ENCODE measurements at places on chromosomes 3 and 15. TPM values are rescaled to one million over a fixed set of nuclear protein-coding genes. Genes with fewer than 3 reads are reported as not detected.

The MKRN3 gene
- 7.8 TPM for total RNA-seq

The LDHAL6B gene
- 18.6 TPM for total RNA-seq

The PTH1R gene
- total RNA-seq: 8.4 TPM

The PIGZ gene
- 4.5 TPM for total RNA-seq

The FOXB1 gene
- 1.5 TPM for total RNA-seq

The GOLGA6L4 gene
- 11.8 TPM for total RNA-seq

DNA sequence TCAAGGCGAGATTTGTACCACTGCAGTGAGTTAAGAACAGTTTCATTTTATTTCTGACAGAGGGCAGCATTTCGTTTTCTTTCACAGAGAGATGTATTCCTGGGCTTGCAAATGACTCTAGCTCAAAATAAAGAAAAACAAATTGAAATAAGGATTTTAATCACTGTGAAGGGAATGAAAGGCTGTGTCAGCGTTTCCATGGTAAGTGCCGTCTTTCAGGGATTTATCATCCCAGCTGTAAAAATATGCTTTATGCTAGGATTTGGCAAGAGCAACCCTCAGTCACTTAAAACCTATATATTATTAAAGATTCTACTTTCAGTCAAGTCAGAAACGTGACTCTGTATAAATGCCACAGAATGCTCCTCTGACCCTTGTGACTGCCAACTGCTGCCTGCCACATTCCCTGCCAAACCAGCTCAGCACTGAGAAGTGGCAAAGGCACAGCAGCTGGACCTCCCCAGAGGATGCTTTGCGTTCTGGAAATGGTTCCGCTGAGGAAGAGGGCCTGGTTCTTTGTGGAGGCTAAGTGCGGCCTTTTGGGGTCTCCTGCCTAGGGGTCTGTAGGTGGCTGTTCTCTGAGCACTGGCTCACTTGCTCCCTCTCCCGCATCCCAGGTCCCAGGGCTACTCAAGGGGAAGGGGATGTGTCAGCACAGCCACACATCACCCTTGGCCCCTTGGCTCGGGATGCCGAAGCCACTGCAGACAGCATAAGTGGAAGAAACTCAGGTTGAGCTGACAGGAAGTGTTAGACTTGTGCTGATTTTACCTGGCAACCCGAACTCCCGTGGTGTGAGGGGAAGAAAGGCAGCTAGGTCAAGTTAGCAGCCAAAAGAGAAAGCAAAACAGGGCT, 56.6 kb upstream of the POMGNT2 start:
- DNase-seq: no peak

DNA sequence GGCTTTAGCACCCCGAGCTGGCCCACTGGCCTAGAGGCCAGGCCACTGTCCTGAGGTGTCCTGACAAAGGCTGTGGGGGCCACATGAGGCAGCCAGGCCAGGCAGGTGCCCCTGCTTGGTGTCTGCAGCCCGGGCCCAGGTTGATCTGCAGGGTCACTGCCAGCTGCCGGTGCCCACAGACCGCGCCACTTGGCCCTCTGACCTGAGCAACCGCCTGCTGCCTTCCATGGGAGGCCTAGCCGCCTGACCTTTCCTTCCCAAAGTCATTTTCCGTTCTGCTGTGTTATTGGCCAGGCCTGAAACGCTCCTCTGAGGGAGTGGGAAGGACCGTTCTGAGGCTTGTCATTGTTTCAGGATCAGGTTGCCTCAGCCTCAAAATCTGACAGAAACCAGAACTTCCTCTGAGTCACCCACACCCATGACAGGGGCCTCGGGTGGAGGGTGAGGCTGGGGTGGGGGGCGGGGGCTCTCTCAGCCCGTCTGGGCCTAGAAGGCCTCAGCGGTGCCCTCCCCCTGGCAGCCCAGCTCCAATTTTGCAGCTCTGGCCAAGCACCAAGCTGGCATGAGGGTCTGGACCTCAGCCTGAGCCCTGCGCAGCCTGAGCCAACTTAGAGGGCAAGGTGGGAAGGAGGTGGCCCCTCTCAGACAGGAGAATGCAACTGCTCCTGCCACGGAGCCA, 140.7 kb upstream of the MEF2A start:
- no peak for DNase-seq

DNA sequence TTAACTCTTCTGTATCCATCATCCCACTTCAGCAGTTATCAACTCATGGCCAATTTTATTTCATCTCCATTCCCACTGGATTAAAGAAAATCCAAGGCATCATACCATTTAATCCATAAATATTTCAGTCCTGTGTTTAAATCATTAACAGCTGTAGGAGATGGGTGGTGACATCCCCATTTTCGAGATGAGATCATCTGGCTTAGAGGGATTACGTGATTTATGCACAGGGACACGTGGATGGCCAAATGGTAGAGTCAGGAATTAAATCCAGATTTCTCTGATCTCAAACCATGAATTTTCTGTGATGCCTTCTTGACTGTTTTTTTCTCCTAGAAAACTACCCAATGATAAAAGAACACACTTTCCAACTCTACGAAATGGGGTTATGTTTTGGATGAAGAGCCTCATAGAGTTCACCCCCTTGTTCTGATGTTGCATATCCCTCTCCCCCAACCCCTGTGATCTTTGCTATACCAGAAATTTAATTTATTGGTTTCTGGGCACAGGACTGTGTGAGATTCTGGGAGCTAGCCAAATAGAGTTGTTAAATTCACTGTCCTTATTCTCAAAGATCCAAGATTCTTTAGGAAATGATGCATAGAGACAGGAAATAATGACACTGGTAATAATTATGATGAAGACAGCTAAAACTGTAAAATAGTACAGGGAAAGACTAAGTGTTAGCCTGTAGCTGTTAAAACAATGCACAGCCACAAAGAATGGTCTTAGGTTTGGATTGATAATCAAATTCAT, 7.4 kb downstream of the ZNF589 start:
- DNase-seq: no peak

- DNase-seq: no peak
These were observed 77.6 kb downstream of the CRTC3 start for GRCh38 chr15:90607361-90607760.

DNA sequence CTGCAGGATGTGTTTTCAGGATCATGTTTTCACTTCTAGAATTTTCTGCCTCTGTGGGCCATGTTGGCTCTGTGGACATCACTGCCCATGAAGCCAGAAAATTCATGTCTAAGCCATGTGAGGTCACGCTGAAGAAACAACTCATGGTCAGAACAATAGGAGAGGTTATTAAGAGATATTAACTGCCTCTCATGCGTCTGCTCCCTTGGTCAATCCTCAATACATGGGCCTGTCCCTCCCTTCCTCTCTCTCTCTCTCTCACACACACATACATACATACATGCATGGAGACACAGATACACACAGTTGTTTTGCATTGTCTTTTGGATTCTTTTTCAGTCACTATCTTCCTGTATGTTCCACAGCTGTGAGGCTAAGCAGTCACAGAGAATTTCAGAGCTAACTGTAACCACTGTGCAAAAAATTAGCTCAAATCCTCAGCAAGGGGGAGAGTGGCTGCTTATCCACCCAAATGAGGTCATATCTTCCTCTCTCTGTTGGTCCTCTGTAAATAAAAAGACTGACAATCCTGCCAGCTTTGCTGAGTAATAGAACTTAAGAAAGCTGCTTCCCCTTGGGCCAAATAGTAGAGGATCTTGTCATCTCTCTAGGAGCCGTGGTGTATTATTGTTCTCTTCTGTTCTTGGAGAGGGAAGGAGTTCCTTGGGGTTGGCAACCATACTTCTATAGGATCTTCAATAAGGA, 45.6 kb downstream of the LRTM1 start:
- DNase-seq: no peak

DNA sequence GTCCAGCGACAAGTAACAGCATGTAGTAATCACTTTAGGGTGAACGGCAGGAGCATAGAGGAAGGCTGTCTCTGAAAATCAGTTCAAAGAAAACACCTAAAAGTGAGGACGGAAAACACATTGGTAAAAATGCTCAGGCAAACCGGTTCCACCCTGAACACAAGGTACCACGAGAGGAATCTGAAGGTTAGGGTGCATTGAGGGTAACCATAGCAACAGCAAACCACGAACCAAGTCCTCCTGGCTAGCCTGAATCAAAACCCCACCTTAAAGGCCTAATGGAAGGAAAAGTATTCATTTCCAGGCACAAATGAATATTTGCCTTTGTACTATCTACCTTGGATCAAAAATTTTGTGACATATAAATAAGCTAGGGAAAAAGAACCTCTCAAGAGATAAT, 315.0 kb downstream of the OCA2 start:
- DNase-seq: no peak

DNA sequence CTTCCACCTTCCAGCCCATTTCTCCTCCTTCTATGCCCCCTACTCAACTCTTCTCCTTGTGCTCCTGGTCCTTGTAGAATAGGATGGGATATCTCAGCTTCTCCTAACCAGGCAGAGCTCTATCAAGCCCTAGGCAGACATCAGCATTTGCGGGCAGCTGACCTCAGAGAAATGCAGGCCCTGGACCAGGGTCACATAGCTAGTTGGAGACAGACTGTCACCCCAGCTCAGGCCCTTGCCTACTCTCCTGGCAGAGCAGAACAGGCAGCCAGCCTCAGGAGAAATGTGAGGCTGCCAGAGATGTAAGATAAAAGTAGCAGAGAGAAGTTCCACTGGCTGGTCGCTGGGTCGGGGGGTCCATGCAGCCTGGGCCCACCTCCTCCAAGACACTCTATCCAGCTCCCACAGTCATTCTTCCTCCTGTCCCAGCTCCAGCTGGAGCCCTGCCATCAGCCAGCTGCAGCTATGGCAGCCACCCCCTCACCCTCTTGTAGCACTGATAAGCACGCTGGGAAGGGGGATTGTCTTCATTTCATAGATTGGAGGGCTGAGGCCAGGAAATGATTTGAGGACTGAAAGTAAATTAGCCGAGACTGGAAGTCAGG, 4.0 kb downstream of the CYP8B1 start:
- DNase-seq: peak; percentile 38

DNA sequence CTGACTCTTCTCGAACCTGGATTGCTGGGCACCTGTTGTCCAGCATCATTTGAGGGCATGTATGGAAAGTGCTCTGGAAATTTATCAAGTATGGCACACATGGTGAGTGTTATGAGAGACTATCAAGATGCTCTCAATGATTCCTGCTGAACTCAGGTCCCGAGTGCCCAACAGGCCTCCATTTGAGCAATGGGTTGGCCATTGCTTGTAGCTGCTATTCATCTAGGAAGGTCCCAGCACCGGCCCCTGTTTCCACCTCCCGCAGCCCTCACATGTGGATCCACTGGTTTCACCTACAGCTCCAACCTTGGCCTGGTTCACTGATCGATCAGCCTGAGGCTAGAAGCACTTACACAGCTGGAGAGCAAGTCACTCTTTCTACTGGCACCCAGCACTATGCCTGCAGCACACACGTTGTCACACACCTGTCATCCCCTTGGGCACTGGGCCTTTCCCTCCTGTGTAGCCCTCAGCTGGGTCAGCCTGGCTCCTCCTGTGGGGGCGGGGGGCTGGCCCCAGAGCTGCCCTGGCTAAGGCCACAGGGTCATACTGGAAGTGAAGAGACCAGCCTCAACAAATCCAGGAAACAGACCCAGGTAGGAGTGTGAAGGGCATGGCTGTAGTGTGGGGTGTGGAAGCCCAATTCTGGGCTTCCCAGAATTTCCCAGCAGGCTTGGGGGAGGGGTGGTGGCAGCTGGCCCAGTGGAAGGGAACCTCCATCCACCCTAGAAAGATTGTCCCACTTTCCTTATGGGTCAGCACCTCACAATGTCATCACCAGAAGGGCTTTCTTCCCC, 41.7 kb upstream of the SMAD3 start:
- no peak for DNase-seq

DNA sequence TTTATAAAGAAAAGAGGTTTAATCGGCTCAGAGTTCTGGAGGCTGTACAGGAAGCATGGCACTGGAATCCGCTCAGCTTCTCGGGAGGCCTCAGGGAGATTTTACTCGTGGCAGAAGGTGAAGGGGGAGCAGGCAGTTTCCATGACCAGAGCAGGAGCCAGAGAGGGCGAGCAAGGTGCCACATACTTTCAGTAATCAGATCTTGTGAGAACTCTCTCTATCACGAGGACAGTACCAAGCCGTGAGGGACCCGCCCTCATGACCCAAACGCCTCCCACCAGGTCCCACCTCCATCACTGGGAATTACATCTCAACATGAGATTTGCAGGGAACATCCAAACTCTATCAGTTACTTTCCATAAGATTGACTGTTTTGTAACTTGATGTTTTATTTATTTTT, 70.7 kb upstream of the SYN2 start:
- DNase-seq: no peak

GRCh38 chr3:43861635-43862034, 170.9 kb downstream of the ABHD5 start:
- DNase-seq: no peak

DNA sequence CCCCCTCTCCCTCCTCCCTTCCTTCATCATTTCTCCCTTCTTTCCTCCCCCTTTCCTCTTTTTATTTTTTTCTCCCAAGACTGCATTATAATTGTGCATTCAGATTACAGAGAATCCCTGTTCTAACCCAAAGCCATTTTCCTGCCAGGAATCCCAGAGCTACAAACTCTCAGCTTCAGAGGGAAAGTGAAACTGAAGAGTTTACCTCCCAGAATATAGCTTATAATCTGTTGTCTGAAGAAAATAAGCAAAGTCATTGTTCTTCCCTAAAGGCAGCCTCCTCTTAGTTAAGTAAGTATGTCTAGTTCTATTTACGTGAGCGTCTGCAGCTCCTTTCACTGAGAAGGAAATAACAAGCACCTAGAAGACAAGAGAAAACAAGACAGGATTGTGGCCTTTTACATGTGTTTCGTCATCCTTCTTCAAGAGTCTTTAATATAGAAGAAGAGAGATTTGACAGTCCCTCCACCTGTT, 97.2 kb downstream of the CHST2 start:
- DNase-seq: no peak

DNA sequence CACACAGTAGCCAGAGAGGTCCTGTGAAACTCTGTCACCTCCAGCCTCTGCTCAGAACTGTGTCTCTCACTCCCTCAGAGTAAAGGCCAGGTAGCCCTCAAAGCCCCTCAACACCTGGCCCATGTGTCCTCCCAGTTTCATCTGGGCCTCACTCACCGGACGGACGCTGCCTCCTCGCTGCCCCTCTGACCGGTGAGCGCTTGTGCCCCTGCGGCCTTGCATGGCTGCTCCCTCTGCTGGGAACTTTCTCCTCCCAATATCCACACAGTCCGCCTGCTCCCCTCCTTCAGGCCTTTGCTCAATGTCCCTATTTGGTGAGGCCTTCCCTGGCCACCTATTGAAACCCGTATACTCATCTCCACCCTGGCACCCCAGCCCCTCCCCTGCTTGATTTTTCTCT, 36.8 kb upstream of the TRH start:
- DNase-seq: no peak

GRCh38 chr3:58604031-58604430, 26.8 kb upstream of the FAM107A start:
- DNase-seq: no peak

All from testis (tissue), 5 donors.